ENCODE measurements at places on chromosomes 16 and 17.

GRCh38 chr17:2691965-2692780 is 19.4 kb downstream of the CLUH start:
- DNase-seq: no peak

GRCh38 chr17:50558091-50558490 is 2.4 kb upstream of the CACNA1G start:
- DNase-seq: no peak

DNA sequence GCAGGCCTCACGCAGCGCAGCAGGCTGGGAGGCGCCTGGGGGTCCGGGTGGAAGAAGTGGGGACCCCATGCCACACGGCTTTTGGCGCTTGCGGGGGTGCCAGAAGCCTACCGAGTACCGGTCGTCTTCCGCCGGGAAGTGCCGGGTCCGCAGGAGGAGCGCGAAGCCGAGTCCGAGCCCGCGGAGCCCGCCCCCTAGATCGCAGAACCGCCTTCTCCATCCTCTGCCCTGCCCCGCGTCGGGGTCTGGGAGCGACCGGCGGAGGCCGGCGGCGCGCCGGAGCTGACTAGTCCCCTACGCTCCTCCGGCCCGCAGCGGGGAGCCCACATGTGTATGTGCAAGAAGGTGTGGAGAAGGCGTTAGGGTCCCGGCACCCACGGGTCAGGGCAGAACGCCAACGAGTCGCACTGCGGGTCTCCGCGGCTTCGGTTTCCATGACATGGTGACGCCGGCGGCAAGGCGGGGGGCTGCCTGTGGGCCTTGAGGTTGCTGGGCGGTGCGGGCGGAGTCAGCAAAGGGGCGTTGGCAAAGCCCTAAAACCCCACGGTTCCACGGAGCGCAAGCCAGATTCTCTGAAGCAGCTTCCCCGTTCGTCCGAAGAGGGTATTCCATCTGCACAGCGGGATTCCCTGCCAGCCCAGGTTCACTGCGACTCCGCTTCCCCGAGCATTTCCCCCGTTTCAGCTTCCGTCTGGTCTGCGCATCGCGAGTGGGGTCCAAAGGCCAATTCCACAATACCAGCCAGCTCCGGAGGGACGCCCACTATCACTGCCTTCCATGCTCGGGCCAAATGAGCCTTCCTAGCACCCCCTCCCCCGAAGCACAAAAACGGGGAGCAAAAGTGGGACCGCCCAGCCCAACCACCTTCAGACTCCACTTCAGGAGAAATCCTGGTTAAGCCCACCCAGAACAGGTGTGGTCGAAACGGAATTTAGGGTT is 2.3 kb upstream of the LHX1 start:
- DNase-seq: peak; percentile 40

DNA sequence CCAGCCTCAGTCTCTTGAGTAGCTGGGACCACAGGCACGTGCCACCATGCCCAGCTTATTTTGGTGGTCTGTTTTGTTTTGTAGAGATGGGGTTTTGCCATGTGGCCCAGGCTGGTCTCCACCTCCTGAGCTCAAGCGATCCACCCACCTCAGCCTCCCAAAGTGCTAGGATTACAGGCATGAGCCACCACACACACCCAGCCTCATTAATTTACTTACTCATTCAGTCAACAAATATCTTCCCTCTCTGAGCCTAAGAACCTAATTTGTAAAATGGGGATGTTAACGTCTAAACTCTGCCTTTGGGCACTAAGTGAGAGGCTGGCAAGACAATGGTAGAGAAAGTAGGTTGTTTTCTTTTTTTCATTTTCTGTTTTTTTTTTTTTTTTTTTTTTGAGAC is 22.6 kb downstream of the SRCIN1 start:
- no peak for DNase-seq

- DNase-seq: peak; percentile 36
Observed at GRCh38 chr16:8867932-8868415, 832 bp downstream of the CARHSP1 start.

GRCh38 chr17:30476726-30477082 is 504 bp upstream of the GOSR1 start:
- peak; percentile 26 for DNase-seq

GRCh38 chr17:57626520-57627210 is 118.4 kb downstream of the CCDC182 start:
- DNase-seq: no peak

DNA sequence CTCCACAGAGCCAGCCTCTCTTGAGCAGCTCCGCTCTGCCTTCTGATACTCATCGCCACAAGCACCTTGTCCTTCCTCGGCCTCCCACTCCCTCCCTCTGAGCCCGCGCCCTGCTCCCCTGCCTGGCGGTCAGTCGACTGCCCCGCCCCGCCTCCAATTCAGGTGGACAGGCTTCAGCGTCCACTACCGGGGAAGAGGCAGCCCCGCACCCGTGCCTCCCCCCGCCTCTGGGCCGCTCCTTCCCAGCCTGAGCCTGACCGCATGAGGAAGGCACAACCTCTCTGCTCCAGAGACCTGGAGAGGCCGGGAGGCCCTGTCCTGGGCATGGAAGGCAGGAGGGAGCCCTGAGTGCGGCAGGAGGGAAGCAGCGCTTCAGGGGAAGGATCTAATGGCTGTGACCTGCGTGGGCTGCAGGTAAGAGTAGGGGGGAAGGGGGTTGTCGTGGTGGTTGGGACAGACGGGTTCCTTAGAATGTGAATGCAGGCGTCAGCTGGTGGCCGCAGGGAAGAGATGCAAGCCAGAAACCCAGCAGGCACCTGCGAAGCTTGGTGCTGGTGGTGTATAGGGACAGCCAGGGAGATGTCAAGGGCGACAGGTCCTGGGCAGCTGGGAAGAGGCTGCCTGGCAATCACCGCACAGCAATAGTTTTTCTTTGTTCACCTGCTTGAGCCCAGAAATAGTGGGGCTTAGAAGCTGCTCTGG is 3.0 kb upstream of the SLC6A4 start:
- no peak for DNase-seq

GRCh38 chr16:17273142-17273561 is 197.6 kb downstream of the XYLT1 start:
- peak; percentile 52 for DNase-seq

DNA sequence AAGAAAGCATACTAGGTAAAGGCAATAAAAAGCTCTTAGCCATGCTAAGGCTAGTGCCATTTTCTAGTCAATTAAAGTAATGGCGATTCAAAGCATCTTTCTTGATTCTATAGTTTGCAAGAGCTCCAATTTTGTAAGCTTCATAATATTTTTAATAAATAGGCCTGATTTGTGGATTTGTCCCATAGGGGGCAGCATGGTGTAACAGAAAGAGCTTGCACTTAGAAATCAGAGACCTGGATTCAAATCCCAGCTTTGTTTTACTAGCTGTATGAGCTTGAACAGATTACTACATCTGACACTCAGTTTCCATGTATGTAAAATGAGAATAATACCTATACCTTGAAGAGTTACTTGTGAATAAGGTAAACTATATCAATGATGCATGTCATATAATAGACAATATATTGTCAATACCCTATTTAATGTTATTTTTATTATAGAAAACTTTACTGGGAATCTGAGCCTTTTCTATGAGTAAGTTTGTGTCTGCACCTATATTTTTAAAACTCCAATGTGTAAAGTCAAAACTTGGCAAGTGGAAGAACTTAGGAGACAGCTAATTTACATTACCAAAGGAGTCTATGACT is 93.6 kb upstream of the NOG start:
- DNase-seq: peak; percentile 40

GRCh38 chr16:2253293-2253692 is 1.9 kb upstream of the ECI1 start:
- DNase-seq: no peak

DNA sequence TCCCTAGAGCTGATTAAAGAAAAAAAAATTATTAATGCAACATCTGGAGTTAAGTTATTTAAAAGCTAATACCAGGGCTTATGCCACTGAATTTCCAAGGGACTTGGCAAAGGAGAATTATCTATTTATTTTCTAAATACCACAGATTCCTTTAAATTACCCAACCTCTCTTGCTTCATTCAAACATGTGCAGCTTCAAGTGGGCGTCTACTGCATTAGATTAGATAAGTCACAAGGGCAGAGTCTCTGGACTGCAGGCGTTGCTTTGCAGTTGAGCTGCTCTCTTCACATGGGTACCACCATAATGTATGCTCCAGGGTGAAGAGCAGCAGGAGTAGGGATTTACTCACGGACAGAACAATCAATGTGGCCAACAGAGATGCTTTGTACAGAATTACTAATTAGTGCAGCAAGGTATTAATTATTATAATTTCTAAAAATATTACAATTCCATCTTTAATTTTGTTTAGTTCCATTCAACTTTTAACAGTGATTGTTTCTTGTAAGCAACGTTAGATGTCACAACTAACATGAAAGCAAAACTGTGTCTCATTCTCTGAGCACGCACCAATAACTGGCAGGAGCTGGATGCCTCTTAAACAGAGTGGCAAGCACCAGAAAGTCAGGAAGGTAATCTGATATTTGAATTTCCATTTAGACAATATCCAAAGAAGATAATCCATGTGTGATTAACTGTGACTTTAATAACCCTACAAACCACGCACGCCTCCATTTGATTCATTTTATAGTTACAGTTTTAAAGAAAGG is 214.2 kb downstream of the STX8 start:
- DNase-seq: no peak

DNA sequence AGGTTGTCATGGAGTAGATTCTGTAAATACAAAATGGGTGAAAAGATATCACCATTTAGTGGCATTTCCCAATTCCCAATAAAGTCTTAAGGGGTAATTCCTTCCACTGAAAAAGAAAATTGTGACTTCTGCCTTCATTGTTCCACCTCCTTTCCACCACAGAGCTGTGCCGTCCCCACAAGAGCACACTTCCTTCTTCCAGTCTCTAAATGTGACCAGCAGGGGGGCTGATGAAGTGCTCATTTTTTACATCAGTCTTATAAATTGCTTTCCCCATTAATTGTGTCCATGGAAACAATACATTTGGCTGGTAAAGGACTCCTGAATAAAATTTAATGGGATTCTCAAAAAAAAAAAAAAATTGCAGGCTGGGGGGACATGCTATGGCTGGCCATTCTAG is 260.8 kb upstream of the PSMD7 start:
- no peak for DNase-seq

- DNase-seq: no peak
Observed at GRCh38 chr16:3690980-3691720, 26.2 kb downstream of the TRAP1 start.

- DNase-seq: no peak
Observed at GRCh38 chr16:16073891-16074881, 124.8 kb downstream of the ABCC1 start.

GRCh38 chr17:55451203-55451641 is 29.6 kb upstream of the MMD start:
- no peak for DNase-seq

- no peak for DNase-seq
Observed at GRCh38 chr17:61239327-61239726, 160.3 kb upstream of the TBX2 start.

GRCh38 chr16:82995286-82995923 is 368.6 kb downstream of the CDH13 start:
- DNase-seq: no peak

DNA sequence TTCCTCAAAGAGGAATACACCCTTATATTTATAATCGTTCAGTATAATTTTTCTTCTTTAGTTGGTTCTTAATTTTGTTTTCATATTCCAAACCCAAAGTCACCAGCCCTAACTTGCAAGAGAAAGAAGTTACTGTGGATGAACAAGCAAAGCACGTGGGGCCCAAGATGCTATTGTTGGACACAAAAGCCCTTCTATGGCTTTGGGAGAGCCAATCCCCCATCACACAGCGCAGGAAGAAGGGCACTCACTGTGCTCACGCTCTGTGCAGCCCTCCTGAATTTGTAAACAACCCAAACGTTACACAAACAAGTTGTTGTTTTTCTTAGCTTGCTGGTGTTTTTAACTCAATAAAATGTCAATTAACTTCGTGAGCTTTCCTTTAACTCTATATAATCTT is 22.5 kb downstream of the SPPL2C start:
- no peak for DNase-seq

DNA sequence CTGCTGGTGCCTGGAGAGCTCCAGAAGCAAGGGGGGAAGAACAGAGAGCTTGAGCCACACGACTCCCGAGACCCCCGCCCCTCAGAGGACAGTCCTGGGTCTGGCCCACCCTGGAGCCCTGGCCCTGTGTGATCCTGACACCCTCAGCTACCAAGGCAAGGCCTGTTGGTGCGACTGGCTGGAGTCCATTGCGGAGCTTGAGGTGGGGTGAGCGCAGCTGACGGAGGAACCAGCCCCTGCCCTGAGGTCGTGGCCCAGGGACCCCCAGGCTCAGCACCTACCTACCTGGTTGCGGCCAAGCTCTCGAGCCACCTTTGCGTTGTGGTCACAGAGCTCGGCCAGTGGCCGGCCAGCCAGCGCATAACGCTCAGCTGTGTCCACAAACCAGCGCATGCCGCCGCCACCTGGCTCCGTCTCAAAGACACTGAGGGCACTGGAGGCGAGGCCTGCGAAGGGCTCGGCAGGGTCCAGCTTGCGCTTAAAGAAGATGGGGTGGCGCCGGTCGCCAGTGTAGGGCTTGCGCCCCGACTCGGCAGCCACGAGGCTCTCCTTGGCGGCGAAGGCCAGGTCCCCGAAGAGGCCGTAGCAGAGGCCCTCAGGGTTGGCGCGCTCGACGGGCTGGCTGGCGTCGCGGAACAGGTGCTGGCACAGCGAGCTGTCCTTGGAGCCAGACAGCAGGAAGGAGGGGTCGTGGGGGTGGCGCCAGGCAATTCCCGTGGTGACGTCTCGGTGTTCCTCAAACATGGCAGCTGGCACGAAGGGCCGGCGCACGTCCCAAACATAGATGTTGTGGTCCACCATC is 2.5 kb upstream of the JMJD8 start:
- no peak for DNase-seq

GRCh38 chr16:80889779-80890359 is 85.5 kb upstream of the CDYL2 start:
- DNase-seq: no peak
